Stimulated activated naive CD4-positive, alpha-beta T cell (primary cell): ENCODE measurements at places on chromosomes 1 and 21.

DNA sequence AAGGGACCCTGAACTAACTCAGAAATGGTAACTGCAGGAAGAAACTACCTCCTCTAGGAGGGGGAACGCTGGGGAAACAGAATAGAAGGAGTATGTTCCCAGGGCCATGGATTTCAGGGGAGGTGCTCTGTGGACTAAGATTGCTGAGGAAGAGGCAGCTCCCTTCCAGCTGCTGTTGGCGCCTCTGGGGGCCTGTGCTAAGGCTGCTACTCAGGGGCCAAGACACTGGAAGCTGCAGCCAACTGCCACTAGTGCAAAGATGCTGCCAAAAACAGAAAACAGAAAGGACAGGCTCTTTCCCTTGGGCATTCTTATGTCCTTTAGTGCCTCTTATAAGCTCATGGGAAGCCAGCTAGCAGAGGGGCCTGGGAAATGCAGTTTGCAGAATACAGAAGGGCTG, 58.0 kb upstream of the SGIP1 start:
- no peak for DNase-seq

- DNase-seq: no peak
These were observed 20.8 kb upstream of the VANGL1 start for GRCh38 chr1:115620950-115621349.

GRCh38 chr1:232413674-232414073, 216.3 kb downstream of the SIPA1L2 start:
- DNase-seq: no peak

- no peak for DNase-seq
These were observed 12.0 kb downstream of the MAB21L3 start for GRCh38 chr1:116122955-116123757.

DNA sequence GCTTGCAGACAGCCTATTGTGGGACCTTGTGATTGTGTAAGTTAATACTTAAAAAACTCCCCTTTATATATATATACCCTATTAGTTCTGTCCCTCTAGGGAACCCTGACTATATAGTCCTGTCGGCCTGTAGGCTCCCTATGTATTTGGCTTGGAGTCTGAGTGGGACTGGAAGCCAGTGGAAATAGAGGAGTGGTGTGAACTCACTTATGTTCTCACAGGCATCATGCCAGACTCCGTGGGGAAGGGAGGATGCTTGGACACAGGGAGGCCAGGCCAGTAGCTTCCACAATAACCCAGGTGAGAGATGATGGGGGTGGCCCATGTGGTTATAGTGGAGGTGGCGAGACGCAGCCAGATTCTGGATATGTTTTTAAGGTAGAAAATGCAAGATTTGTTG, 136.7 kb upstream of the SYT6 start:
- DNase-seq: no peak

DNA sequence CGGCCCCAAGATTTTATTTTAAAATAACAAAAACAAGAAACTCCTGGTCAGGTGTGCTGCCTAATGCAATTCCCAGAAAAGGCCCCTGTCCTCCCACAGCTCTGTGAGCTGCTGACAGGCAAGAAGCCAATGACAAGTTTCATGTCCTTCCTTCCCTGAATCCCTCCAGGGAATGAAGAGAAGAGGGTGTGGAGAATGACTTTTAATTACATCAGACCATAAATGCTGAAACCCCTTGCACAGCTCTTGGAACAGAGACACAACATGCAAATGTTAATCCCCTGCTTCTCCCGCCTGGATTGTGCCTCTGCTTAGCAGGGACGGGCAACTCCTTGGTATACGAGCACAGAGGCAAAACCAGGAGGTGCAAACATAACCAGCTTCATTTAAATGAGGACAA, 228.1 kb upstream of the CAMK1G start:
- no peak for DNase-seq

- DNase-seq: no peak
These were observed 58.7 kb downstream of the ACP6 start for GRCh38 chr1:147611586-147611985.

GRCh38 chr1:32498751-32499150, 33.9 kb downstream of the ZBTB8B start:
- DNase-seq: no peak

DNA sequence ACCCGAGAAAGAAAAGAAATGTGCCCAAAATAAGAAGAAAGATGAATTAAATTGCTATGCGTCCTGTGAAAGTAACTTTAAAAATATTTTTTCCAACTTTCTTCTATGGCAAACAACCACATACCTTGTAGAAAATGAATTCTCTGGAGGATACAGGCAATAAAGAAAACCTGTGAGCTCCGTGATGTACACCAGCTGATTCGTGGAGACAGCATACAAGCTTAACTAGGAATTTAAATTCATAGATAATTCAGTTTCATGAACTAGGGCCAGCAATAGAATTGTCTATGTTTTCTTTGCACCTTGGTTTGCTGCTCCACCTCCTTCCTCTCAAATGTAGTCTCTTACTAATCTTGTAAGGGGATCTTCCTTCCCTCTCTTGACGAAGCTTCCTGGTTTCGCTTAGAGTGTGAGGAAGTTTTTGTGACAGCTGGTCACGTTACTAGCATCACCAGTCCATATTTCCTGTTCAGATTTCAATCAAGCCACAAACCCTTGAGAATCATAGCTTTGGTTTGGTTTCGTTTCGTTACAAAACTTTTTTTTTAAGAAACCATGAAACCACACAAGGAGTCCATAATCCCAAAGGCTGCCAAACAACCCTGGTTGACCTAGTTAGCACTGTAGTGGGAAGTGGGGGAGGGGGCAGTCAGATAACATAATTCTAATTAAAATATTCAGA, 35.8 kb downstream of the GREM2 start:
- peak; percentile 20 for DNase-seq

DNA sequence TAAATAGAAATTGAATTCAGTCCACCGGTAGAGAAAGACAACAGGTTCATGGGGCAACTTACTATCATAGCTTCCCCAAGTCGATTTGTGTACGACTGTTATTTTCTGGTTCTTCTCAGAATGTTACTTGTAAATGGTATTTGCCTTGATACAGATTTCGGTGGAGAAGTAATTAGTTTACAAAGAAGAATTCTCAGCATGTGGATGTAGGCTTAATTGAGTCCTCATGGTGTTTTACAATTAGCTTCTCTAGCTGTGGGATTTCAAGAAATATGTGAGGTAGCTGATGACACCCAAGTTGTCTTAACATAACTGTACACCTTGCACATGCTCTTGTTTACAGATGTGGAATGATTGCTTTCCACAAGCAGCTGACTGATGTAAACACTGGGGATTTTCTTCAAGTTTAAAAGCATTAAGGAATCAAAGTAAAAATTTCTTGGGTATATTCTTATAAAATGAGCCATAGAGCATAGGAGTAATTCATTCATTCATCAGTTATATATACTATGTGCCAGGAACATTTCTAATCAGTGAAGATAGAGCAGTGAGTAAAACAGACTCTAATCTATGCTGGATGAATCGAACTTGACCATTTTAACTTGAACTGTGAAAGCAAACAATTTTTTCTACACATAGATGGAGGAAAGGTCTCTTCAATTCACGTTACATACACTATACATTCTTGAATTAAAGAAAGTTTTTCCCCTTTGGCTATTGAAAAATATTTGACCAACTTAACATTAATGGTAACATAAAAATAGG, 1.4 kb downstream of the MACO1 start:
- DNase-seq: no peak

- no peak for DNase-seq
These were observed 219.2 kb upstream of the NR5A2 start for GRCh38 chr1:199808110-199808870.

- DNase-seq: no peak
These were observed 16.1 kb downstream of the ENSA start for GRCh38 chr1:150613061-150613920.

DNA sequence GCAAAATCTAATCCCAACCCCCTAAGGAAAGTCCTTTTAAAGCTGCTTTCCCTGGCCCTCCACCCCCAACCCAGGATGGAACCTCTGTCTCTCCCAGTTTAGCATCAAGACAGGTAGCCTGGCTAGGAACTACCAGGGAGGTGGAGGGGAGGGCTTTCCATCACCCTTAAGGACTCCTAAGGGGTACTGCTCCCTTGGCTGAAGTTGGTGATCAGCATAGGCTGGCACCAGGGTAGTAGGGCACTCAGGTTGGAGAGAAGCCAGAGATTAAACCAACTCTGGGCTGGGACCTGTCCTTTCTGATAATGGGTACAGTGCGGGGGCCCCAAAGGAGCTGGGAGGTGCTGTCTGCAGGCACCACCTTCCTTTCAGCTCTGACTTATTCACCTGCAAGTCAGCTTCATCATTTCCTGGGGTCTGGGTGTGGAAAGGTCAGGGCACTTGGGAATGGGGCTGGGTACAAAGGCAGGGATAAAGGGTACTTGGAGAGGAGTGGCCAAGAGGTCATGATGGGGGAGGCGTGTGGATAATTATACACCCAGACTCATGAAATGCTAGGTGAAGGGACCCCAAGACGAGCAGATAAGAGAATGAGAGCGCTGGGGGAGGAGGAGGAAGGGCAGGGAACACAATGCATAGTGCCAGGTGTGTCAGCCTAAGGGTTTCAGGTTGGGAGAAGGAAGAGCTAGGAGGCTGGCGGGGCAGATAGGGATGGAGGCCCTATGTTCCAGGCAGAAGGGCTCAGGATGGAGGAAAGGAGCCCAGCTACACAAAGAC, 1.2 kb downstream of the ARHGEF2 start:
- DNase-seq: no peak

DNA sequence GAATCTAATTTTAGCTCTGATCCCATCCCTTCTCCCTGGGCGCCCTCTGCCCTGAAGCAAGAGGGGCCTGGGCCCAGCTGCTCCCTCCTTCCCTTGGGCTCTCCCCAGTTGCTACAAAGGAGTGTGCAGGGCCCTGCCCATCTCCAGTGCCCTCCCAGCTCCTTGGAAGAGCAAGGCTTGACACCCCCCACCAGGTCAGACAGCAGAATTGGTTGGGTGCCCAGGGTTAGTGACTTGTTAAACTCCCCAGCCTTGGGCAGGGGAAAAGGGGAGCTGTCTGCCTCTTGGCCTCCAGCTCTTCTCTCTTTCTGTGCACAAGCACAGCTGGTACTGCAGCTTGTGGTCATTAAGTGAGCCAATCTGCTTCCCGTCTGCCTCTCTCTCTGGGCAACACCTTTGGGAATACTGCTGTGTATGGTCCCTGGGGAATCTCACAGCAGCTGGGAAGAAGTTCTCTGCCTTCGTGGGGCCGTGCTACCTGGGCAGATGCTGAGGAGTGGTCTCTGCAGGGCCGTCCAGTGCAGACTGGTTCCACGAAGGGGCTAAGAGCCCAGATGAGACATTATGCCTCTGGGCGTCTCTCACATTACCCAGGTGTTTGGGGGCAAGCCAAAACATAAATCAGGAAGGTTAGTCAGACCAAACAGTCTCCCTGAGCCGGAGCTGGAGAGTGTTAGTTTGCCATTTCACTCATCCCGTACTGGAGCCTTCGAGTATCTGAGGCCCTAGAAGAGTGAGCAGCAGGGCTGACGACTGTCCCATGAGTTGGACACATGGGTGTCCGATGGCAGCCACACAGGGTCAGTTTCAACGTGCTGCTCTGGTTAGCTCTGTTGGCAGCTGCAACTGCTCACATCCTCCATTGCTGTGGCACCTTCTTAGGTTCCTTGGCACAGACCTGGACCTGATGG, 37.3 kb downstream of the TMEM53 start:
- DNase-seq: no peak

- DNase-seq: no peak
These were observed 13.0 kb downstream of the IL20 start for GRCh38 chr1:206878456-206878855.

DNA sequence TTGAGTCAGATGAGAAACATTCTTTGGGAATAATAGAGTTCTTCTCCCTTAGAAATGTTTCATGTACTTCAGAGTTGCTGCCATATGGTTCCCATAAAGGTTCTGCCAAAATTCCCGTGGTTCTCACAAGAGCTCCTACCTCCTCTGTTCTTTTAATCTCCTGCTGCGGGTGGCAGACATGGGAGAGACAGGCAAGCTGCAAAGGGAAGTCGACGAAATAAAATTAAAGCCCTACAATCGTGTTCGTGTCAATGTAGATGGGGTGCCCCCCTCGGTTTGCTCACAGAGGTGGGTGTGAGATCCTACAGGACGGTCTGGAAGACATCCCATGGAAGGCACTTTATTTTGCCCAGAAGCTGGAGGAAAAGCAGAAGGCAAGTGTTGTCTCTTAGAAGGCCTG, 276.0 kb downstream of the RWDD3 start:
- no peak for DNase-seq

DNA sequence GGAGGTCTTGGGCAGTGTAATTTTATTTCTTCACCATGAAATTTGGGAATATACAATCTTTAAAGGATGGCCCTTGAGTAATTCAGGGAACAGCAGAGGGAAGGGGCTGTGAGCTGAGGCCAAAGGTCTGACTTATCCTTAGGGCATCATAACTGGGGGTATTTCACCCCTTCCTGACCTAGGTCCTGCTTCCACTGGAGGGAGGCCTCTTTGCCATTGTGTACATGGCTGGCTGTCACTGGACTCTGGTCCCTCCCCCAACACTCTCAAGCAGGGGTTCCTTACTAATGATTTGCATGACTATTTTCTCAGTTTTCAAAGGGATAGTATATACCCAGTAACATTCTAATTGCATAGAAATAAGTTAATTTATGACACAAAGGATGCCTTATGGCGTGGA, 7.2 kb upstream of the PSRC1 start:
- DNase-seq: no peak

GRCh38 chr1:81208441-81208840, 592.3 kb upstream of the ADGRL2 start:
- DNase-seq: no peak

DNA sequence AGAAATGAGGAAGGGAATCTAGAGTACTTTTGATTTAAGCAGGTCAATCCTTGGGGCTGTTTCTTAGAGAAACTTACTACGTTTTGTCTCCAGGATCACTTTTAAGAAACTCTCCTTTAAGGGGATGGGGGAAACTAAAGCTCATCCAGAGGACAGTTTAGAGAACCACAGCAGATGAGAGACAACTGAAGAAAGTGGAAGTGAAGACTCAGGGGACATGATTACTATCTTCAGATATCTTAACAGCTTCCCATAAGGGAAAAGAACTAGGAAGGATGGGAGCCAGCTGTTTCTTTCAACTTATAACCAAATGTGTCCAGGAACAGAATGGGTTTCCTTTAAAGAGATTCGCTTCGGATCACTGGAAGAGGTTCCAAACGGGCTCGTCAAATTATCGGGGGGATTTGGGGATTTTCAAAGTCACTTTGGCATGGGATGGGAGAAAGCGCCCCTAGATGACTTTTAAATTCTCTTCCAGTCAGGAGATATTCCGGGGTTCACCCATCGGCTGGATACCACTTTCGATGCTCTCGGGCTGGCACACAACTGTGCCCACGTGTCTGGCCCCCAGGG, 1.2 kb downstream of the SCMH1 start:
- DNase-seq: peak; percentile 41
